Mucosa of descending colon (tissue), 3 donors: ENCODE measurements at places on chromosomes 2 and 18. TPM values are rescaled to one million over a fixed set of nuclear protein-coding genes. Genes with fewer than 3 reads are reported as not detected.

DNA sequence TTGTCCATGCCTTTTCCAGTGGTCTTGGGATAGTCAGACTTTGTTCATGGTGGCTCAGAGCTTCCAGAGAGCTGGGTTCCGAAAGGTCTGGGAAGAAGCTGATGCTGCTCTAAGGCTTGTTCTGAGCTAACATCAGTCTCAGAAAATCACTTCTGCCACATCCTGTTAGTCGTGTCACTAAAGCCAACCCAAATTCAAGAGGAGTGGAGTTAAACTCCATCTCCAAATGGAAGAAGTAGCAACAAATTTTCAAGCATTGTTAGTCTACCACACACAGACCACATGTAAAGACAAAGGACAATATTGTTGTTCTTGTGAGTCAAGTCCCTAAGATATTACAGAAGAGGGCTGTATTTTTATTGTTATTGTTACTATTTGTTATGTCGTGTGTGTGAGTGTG lies 77.8 kb downstream of the PID1 start:
- no peak for DNase-seq

DNA sequence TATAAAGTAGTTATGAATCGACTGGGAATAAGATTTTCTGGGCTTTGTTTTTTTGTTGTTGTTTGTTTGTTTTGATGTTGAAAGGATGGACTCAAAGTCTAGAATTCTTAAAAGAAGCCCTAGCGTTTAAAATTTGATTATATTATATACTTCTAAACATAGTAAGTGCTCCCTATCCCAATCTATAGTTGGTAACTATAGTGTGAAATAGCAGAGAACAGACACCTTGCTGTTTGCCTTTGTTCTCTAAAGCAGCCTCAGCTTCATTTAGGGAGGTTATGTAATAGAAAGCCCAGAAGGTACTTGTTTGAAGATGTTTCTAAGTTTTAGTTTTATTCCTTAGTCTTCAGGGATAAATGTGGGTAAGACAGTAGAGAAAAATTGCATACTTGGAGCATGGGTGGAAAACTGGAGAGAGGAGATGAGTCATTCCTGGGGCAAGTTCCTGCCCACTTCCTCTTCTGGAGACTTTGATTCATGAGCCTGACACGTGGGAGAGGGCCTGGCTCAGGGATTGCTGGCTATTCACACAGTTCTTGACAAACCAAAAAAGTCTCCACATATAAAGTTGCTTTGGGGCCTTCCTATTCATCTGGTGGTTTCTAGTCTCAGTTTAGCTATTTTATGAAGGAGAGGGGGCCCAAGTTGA lies 131.9 kb downstream of the MYO1B start:
- DNase-seq: peak; percentile 79

DNA sequence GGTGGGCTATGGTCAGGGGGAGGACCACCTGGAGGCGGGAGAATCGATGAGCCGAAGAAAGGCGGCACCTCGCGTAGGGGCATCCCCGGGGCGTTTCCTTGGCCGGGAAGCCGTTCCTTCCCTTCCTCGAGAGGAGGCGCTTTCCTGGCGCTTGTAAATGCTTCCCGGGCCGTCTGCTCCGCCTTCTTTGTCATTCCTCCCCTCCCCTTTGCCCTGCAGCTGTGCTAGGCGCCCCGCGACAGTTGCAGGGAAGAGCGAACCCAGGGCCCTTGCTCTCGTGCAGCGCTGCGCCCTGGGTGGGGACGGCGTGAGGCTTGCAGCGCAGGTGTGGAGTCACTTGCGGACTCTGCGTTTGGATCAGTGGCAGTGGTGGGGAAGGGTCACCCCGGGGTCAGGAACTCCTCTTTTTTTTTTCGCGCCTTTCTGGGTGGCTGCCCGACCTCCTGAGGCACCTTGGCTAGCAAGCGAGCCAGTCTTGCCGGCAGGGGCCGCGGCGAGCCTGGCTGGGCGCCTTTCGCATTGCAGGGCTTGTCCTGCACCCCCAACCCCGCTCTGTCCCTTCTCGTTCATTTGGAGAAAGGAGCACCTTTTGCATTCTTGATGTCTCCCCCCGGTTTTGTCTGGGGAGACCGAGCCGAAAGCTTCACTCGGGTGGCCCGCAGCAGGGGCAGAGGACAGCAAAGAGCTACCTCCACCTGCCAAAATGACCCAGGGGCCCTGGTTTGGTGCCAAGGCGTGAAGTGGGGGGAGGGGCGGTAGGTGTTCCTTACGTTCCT lies 858 bp downstream of the KCNS3 start:
- DNase-seq: peak; percentile 88

Gene ACTR1B
- total RNA-seq: 78.3 TPM

GRCh38 chr2:68737711-68738110 lies 3.1 kb downstream of the ARHGAP25 start:
- peak; percentile 40 for DNase-seq

GRCh38 chr2:81304154-81304830 lies 999.7 kb upstream of the LRRTM1 start:
- DNase-seq: no peak

- DNase-seq: peak; percentile 67
Observed at GRCh38 chr2:10325278-10326145, 22.8 kb downstream of the HPCAL1 start.
